ENCODE measurements at places on chromosomes 7 and 10.

- no peak for DNase-seq
Measured at GRCh38 chr7:68006619-68007018, 1010.0 kb downstream of the TYW1 start.

DNA sequence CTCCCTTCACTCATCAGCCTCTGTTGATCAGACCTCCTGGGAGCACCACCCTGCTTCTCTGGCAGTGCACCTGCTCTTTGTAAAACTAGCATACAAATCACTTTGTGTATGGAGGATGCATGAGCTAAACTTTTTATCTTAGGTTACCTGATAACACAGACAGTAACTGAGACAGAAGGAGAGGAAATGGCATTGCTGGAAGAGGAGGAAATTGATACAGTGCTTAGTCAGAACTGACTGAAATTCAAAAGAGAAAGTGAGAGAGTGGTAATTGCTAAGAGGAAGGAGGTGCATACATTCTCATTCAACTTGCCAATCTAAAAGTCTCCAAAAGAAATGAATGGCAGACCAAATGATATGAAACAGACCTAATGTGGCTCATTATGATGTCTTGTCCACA, 1120.7 kb downstream of the GATA3 start:
- DNase-seq, result no peak

DNA sequence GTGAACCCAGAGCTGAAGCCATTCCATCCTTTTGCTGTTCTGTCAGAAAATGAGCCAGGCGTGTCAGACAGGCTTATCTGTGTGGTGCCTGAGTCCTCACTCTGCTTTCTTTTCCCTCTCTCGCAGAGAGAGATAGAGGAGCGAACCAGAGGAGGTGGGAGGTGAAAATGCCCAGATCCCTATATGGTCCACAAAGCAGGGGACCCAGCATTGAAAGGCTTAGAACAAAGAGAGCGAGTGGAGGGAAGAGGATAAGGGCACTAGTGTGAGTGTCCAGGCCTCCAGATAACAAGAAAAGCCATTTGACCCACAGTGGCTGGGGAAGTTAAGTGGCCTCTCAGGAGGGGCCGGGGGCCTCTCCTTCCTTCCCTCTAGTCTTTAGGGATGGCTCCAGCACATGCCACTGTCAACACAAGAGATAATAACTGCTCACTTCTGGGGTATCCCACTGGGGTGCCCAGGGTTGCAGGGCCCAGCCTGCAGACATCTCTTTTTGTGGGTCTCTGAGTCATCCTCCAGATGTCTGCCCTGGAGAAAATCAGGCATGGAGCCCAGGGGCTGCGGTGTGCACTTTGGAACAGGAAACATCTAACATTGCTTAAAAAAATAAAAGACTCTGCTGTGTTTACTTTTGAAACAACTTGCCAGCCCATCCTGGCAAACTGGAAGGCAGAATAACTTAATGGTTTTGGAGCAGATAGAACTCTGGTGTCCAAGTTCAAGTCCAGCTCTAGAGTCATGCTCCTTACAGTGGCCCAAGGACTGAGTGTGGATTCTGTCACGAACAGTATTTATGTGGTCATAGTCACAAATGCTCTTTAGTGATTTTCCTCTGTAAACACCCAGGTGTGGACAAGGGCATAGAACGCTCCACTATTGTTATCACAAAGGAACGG, 189.5 kb downstream of the CXCL12 start:
- no peak for DNase-seq

GRCh38 chr10:38007551-38007950, 2.9 kb upstream of the ZNF33A start:
- no peak for DNase-seq

DNA sequence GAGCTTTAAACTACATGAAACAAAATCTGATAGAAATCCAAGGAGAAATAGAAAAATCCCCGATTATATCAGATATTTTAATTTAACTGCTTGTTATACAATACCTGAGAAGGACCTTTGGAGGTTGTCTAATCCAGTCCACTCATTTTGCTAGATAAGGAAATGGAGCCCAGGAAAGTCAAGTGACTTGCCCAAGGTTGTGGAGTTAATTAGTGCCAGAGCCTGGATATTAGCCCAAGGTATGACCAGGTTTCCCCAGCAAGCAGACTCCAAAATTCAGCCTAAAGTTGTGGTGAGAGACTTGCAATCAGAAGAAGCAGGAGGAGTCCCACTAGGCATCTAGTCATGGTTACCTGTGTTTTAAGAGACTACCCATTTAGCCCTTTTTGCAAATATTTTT, 11.7 kb upstream of the EEPD1 start:
- no peak for DNase-seq

GRCh38 chr10:74206746-74207145, 55.7 kb downstream of the ADK start:
- peak; percentile 44 for DNase-seq

DNA sequence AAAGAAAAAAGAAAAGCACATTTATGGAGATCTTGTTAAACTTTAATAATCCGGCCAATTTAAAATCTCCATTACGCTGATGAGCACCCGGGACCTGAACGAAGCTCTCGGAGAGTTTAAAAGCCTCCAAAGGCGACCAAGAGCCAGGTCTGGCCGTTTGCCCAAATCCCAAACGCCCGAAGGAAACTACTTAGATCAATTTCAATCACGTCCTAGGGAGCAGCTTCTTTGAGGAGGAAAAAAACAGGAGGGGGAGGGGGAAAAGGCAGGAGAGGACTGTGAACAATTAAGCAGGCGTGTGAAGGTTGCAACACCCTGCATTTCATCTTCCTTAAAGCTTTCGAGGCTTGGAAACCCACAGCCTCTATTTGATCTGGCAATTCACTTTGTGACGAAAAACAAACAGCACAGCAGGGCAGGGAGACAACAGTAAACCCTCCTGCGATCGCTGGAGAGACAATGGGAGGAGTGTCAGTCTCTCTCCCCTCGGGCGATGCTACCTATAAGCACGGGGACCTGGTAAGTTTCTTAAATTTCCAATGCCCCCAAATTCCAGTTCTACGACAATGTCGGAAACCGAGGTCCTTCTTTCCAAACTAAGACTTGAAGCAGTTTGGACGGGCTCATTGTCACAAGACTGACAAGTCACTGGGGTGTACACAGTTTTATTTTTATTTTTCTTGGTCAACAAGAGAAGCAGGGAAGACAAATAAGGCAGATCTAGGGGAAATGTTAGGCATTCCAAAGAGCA, 1.2 kb downstream of the KLF6 start:
- peak; percentile 84 for DNase-seq

DNA sequence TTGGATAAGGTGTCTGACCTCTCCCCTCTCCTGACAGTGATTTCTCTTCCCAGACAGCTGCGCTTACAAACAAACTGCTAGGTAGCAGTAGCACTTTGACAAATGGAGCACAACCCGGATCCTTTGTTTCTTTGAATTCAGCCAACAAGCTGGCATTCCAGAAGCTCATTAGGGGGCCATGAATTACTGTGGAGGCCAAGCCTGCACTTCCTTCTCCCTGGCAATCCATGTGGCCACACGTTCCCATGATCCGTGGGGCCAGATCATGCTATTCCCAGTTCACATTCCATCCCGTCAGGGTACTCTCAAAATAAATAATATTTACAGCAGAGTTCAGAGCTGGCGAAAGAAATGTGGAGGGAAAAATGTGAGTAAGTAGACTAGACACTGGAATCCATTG, 172.4 kb downstream of the PRPF18 start:
- DNase-seq, result no peak

DNA sequence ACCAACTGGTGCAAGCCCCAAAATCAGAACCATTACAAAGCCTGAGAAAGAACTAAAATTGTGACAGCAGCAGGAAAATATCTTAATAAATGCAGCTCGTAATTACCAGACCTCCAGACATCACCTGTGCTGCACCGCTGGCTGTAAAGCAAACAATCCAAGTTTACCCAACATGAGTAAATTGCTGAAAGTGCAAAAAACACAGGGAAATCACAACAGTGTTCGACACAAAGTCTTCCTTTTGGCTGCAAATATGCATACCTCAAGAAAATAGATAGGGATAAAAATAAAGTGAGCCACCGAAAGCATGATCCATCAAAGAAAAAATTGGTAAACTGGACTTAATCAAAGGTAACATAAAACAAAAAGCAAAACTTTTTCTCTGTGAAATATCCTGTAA, 101.7 kb downstream of the SLC16A9 start:
- DNase-seq, result no peak

DNA sequence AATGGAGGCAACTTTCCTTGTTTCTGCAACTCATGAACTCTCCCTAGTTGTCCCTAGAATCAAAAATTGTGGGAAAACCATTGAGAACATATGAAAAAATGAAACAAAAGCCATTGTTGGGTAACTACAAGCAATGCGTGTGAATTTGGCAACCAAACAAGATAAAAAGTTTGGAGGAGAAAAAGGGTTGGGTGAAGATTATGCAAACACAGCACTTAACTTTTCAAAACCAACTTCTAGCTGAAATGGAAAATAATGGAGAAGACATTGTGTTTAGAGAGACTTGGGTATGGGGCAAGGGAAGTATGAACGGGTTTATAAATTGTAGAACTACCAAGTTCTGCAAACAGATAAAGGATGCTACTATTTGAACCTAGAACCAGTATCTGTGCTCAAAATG, 89.0 kb upstream of the SVIL start:
- no peak for DNase-seq

DNA sequence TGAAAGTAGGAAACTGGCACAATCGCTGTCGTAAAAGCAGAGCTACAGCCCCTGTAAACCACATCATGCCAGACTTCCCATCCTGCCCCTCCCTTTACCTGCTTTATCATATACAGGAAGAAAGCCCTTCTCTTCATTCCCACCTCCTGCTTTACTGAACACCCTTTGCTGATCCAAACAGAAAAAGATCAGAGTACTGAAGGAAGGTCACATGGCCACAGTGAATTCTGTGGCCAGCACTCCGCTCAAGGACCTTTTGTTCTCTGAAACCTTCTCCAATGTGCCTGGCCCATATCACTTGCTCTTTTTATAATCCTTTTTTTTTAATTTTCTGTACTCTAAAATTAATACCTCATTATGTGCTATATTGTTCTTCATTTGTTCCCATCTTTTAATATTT, 108.8 kb upstream of the LRGUK start:
- no peak for DNase-seq

DNA sequence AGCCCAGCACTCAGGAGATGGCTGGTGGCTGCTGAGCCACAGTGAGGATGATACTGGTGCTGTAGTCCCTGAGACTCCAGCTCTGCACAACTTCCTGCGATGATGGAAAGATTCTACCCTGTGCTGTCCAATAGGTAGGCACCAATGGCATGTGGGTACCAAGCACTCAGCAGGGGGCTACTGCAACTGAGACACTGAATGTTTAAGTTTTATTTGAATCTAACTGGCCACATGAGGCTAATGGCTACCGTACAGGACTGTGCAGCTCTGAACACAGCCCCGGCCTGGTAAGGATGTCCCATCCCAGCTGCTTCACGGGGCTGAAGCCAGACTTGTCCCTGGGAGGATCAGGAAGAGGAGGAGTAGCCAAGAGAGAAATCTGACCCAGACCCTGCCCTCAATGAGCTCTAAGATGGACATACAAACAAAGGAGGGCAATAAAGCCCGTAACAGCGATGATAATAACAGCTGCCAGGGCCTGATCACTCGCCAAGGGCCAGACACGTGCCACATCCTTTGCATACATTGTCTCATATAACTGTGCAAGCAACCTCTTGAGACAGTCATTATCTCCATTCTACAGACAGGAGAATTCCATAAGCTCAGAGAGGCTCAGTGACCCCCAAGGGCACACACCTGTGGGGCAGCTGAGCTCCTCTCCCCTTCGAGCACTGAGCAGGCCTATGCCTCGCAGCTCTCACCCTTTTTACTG, 3.8 kb downstream of the GPRIN2 start:
- no peak for DNase-seq

DNA sequence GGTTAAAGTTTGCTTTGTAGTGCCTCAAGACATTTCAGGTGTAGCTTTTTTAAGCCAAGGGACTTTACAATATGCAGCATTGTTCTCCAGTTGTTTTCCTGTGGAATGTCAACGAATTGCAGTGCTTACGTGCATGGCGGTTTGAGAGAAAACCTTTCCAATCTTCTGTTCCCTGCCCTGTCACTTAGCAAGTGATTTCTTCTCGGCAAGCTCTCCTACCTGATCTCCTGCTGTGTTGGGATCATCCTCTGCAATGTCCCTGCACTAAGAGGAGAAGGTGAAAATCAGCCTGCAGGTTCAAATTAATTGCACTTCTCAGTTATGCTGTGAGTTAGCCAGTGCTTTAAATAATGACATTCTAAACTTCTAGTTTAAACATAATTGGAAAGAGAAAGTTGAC, 197.6 kb upstream of the FZD1 start:
- no peak for DNase-seq

DNA sequence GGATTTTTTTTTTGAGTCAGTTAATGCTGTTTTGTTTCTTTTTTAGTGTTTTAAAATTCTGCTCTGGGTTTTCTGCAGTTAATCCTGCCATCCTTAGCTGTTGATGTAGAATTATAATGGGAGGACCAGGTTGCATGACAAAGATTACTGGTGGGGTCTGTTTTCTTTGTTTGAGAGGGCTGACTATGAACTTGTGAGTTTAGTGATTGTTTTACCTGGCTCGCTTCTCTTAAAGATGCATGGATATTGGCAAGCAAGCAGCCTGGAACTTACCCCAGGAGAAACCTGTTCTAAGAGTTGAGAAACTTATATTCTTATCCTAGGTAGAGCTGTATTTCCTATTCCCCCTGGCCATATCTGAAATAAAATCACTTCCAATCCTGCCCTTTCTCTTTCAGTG, 727.8 kb downstream of the GRM8 start:
- no peak for DNase-seq

DNA sequence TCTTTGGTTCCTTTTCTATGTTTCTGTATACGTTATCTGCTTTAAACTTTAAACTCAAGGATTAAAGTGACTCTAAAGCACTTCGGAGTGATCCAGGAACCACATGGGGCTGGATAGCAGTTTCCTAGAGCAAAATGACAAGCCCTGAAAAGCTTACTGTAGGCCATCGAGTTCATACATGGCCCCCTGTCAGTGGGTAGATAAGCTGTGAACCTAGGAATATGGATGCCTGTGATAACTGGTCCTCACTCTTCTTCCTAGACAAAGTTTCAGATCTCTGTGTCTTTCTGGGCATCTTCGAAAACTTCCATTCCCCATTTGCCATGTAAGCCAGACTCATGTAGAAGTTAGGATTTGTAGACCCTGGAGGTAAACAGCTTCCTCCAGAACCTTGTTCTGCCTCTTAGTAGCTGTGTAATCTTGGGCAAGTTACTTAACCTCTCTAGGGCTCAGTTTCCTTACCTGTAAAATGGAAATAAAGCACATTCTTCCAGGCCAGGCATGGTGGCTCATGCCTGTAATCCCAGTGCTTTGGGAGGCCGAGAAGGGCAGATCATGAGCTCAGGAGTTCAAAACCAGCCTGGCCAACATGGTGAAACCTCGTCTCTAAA, 49.3 kb upstream of the KMT2E start:
- DNase-seq, result no peak

Measured in lower leg skin (tissue), 4 donors.